ENCODE measurements at places on chromosomes 11 and 22.
A peak's percentile ranks its signal among the peaks of the same experiment; 100 is the strongest.

- DNase-seq = no peak
Measured at GRCh38 chr11:77130763-77131513, 2.9 kb downstream of the MYO7A start.

- no peak for DNase-seq
Measured at GRCh38 chr11:88105951-88106350, 69.3 kb downstream of the RAB38 start.

DNA sequence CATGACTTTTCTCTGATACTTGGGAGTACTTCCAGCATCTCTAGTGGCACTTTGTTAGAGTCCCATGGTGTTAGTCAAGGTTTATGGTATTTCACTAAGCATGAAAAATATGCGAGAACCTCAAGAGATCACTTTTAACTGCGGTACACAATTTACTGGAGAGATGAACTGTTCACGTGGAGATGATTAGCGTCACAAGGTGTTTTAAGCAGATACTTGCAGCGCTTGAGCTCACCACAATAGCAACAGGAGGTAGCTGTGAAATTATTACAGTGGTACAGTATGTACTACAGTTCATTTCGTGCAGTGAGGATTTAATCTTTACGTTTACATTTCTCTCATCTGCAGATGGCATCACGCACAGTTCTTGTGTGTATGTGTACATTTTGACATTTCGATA, 4.5 kb downstream of the PARVA start:
- no peak for DNase-seq

- DNase-seq = peak; percentile 83
Measured at GRCh38 chr11:130785380-130786116, 130.7 kb downstream of the SNX19 start.

DNA sequence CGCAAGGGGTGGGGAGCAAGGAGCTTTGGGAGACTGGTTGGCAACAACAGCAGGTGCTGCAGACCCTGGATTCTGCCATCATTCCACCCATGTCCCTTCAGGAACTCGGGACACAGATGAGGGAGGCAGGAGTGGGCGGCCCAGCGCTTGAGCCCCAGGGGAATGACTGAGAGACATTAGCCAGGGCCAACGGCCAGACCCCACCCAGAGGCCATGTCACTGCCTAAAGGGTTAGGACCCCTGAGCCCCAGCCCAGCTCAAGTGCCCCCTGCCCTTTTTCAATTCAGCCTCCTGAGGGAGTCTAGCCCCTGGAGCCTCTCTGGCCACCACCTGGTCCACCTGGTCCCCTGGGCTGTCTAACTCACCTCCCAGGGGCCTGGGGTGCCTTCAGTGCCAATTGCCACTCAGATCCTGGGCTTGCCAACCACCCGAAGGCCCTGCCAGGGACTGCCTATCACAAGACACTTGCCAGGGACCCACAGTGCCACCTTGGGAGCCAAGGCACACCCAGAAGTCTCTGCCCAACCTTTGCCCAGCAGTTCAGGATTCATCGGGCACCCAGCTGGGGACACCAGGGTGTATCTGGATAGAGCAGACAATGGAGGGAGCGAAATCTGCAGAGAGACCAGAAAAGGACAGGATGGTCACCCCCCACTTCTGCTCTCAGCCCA, 16.6 kb downstream of the MFNG start:
- no peak for DNase-seq
